Fibroblast of the aortic adventitia (primary cell): ENCODE measurements at places on chromosomes 7 and 10.

- no peak for DNase-seq
These were observed 460.0 kb downstream of the KCNMA1 start for GRCh38 chr10:77177589-77177988.

DNA sequence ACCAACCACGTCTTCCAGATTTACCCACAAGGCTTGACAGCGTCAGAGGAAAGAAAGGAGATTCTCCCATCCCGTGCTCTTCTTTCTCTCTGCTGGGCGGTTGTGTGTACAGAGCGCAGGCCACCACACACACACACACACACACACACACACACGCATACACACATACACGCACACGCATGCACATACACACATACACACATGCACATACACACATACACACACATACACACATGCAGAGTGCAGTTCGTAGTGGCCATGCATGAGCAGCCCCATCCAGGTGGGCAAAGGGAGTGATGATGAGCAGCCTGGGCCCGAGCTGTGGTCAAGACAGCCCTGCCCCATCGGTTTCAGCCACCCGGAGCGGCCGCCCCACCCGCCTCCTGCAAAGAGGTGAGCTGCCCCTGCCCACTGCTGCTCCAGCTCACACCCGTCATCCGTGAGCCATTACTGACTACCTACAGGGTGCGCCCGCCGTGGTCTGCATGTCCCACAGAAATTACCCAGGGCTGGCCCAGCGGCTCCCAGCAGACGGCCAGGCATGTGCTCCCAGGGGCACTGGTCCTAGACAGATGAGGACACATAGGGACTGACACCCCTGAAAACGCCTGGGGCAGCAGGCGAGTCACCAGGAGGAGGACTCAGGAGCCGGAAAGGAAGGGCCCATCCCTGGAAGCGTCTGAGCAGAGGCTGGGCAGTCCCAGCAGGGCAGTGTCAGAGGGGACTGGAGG lies 69.6 kb downstream of the ASB13 start:
- no peak for DNase-seq

DNA sequence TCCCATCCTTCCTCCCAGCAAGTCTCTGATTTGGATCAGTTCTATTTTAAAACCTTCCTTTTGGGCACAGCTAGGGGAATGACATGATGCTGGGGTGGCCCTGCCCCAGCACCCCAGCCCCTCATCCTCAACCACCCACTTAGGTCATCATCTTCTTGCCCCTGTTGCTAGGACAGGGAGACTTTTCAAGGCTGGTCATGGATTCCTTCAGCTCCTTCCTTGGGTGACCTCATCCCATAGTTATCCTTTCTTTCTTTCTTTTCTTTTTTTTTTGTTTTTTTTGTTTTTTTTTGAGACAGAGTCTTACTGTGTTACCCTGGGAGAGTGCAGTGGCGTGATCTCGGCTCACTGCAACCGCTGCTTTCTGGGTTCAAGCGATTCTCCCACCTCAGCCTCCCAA lies 127.2 kb downstream of the WDFY4 start:
- DNase-seq: no peak

DNA sequence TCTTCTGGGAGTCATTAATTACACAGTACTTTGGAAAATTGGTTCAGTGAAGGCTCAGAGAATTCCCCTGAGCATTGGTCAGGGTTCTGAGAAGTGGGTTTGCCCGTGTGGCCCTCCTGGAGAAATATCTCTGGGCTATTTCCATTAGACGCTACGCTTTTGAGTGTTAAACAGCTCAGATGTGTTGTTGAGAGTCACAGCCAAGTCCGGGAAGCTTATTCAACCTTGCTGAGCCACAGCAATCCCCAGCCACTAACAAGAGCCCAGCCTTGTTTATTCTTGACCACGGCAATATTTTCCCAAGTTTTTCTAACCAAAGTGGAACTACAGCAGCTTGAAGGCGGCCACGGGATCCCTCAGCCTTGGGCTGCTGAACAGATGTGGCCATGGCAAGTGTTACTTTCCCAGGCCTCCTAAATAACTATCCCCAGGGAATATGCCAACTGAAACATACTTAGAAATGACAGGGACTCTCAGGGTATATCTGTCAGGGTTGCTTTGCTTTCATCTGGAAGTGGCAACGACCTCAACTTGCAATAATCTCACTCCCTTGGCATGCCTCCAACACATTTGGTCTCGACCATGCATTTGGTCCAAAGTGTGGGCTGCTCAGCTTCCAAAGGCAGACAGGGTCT lies 214.7 kb downstream of the EMX2 start:
- DNase-seq: no peak

GRCh38 chr10:91590142-91590903 lies 42.5 kb downstream of the PPP1R3C start:
- DNase-seq: peak; percentile 98

GRCh38 chr7:46604241-46604661 lies 683.2 kb upstream of the IGFBP3 start:
- DNase-seq: peak; percentile 52

- no peak for DNase-seq
These were observed 21.1 kb downstream of the KNDC1 start for GRCh38 chr10:133180965-133181639.

GRCh38 chr10:126315494-126316177 lies 72.6 kb downstream of the ADAM12 start:
- DNase-seq: peak; percentile 95
